ENCODE measurements at places on chromosomes 5 and 9.
A peak's percentile ranks its signal among the peaks of the same experiment; 100 is the strongest.

DNA sequence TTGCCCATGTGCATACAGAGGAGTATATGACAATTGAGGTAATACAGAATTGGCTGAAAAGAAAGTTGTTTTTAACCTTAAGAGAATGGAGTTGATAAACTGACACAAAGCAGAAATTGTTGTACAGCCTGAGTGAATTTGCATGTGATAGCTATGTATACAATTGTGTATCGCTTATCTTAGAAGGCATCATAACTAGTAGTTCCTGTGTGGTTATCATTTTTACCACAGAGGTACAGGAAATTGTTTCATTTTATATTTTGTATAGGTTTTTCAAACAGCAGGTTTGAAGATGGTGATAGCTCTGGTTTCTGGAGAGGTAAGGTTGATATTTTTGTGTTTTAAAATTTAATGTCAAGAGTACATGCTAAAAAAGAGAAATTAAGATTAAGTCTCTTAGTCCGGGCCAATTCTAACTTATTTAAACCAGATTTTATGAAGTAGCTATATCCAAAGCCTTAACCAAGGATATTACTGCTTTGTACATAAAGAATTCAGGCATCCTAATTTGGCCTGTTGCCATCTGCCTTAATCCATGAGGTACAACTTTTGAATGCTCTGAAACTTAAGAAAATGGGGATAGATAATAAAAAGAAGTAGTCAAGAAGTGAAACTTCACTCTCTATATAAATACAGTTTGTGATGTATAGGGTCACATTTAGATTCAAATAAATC is 26.0 kb downstream of the DDX4 start:
- DNase-seq = no peak

GRCh38 chr9:114426046-114426948 is 38.5 kb upstream of the AKNA start:
- no peak for DNase-seq

- DNase-seq = no peak
Observed at GRCh38 chr5:160835818-160836528, 16.0 kb downstream of the ATP10B start.

- DNase-seq = no peak
Observed at GRCh38 chr9:92882276-92882675, 4.4 kb upstream of the ZNF484 start.

GRCh38 chr5:7131680-7132079 is 264.3 kb upstream of the ADCY2 start:
- DNase-seq = no peak

GRCh38 chr5:74538206-74538661 is 102.3 kb downstream of the ENC1 start:
- DNase-seq = peak; percentile 51

DNA sequence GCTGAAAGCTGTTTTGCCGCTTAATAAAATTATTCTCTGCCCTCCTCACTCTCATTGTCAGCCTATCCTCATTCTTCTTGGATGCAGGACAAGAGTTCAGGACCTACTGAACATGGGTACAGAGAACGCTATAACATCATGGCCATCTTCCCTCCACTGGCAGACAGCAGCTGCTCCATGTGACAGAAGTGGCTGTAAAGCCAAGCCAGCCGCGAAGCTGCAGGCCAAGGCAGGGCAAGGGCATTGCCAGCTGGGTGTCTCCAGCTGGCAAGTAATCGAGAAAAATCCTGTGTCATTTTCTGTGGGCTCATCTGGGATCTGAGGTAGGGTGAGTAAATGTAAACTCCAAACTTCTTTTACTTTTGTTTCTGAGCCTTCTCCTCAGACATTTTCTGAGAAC is 84.8 kb downstream of the SLC25A46 start:
- DNase-seq = no peak

- DNase-seq = no peak
Observed at GRCh38 chr5:103120607-103121200, 603 bp downstream of the PPIP5K2 start.

GRCh38 chr5:179315356-179315890 is 29.8 kb downstream of the ADAMTS2 start:
- no peak for DNase-seq

- no peak for DNase-seq
Observed at GRCh38 chr5:136275601-136276000, 82.6 kb upstream of the SMIM32 start.

GRCh38 chr5:73446631-73447529 is 1.7 kb downstream of the FOXD1 start:
- no peak for DNase-seq

DNA sequence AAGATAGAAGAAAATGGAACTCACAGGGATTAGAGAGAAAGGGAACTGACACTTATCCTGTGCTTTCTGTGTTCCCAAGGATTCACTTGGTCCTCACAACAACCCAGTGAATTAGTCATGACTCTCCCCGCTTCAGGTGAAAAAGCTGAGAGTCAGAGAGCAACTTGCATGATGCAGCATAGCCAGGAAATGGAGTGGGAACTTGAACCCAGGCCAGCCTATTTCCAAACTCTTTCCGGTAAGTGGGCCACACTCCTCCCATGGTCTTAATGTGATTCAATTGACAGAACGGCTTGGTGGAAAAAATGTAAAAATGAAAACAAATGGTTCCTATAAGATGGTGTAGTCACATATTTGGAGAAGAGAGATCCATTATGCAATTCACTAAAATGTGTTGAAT is 45.9 kb upstream of the CEMIP2 start:
- no peak for DNase-seq

DNA sequence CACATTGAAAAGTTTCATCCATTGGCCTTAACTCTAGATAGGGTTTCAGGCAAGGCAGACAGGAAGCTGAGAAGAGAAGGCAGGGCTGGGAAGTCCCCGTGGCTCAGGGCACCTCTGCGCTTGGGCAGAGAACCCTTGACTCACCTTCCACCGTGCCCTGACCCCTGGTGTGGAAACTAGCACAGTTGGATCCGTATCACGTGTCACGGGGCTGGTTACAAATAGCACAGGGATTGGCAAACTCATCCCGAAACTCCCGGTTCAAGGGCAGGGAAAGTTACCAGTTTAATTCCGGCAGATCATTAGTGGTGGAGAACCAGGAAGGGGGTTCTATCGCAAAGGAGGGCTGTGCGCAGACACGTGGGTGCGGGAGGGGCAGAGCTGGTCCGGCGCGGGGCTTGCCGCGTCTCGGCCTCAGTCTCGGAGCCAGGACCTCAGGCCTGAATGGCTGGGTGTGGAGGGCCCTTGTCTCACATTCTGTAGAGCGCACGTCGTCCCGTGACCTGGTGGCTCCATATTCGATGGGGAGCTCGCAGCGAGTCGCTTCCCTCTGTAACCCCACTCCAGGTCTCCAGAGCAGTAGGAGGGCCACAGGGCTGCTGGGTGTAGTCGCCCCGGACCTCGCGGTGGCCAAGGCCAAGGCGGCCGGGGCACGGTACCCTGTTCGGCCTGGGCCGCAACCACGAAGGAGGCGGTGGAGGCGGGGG is 771 bp upstream of the TMEM171 start:
- no peak for DNase-seq

DNA sequence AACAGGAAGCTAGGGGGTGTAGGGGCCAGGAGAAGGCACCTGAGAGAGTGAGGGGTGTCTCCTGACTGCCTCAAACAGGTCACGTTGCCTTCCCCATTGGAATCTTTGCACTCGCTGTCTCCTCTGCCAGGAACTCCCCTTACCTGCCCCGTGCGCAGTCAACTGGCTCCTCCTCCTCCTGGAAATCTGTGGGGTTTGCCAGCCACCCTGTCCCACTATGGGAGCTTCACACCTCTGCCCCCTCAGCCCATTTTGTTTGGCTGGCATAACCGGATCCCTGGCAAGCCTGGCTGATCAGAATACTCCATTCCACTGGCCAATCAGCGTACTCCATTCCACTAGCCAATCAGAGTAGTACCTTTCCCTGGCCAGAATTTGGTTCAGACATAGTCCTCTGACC is 10.4 kb upstream of the SLC34A1 start:
- DNase-seq = no peak

GRCh38 chr9:119689879-119690278 is 320.6 kb upstream of the BRINP1 start:
- no peak for DNase-seq

DNA sequence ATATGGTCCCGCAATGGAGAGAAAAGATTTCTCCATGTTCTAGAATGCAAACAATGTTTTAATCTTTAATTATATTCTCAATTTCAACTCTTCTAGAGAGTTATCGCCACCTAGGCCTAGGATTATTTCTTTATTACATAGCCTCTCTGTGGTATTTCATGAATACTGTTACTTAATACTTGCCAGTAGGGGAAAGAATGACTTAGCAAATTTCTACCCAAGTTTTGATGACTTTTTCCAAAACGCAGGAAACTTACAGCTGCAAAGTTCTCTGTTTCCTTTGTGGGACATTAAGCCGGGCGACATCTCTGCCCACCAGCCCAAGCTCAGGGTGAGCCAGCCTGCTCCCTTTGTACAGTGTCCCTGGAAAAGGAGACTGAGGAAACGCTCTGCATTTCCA is 73.8 kb downstream of the MED27 start:
- DNase-seq = no peak

DNA sequence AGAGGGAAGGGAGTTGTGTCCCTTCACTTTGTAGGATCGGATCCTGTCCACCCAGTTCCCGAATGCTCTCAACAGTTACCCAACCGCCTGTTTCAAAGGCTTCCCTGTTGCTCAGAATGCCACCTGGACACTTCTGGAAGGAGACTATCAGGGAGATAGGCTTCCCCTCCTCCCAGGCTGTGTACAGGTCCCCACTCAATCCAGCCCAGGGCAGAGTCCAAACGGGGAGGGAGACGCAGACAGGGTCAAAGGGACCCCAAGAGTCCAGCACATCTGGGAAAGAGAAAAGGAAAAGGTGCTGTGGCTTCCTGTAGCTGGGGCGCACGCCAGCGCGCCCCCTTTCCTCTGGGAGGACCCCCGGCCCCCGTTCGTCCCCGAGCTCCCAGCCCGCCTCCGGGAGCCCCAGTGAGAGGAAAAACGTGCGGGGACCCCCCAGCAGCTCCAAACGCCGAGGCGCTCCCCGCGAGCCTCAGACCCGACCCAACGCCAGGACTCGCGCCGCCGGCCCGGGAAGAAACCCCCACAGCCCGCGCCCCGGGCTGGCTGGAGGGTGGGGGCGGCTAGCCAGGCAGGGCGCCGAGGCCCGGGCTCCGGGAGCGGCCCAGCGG is 640 bp downstream of the SURF4 start:
- no peak for DNase-seq

DNA sequence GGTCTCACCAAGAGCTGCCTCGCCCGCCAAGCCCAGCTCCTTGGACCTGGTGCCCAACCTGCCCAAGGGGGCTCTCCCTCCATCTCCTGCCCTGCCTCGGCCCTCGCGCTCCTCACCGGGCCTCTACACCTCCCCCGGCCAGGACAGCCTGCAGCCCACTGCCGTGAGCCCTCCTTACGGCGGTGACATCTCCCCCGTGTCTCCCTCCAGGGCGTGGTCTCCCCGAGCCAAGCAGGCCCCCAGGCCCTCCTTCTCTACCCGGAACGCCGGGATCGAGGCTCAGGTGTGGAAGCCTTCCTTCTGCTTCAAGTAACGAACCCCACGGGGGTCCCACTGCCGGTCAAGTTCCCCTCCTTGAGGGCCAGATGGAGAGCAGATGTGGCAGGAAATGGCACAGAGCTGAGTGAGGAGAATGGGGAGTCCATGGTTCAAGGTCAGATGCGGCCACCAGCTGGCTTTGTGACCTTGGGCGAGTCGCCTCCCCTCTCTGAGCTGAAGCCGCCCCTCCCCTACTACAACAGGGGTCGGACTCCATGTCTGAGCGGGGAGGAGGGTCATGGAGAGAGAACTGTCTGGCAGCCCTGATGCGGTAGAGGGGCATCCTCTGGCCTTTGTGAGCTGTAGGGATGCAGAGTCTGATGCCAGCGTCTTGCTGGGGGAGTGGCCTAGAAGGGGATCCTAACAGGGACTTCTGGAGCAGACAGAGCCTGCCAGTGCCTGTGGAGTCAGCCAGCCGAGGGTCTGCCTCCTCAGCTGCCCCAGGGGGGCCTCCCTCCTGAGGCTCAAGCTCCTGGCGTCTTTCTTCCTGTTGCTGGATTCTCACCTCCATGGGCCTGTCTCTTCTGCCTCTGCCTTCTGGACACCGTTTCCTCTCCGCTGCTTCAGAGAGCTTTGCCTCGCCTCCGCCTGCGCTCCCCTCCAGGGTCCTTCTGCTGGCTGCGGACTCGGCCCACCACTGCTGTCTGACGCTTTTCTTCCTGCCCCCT is 9.9 kb downstream of the SYNPO start:
- DNase-seq = no peak

DNA sequence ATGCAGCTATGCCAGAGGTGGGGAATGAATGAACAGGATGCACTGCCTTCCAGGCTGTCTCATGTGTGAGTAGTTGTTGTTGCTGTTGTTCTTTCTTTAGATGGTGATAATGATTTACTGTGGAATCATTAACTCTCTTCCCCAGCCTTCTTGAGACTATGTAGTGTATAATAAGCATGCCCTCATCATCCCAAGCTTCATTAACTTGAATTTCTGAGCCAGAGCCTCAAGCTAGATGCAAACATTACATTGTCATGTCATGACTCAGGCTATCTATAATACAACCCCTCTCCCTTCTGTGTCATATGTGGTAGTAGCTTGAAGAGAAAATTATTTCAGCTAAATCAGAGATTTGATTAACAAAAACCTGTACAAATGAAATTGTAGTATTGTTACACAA is 10.0 kb upstream of the ADAMTSL1 start:
- DNase-seq = no peak
